ENCODE measurements at places on chromosomes 11 and 22.
A peak's percentile ranks its signal among the peaks of the same experiment; 100 is the strongest.

GRCh38 chr11:33687733-33688479 lies 12.7 kb downstream of the C11orf91 start:
- peak; percentile 74 for DNase-seq

DNA sequence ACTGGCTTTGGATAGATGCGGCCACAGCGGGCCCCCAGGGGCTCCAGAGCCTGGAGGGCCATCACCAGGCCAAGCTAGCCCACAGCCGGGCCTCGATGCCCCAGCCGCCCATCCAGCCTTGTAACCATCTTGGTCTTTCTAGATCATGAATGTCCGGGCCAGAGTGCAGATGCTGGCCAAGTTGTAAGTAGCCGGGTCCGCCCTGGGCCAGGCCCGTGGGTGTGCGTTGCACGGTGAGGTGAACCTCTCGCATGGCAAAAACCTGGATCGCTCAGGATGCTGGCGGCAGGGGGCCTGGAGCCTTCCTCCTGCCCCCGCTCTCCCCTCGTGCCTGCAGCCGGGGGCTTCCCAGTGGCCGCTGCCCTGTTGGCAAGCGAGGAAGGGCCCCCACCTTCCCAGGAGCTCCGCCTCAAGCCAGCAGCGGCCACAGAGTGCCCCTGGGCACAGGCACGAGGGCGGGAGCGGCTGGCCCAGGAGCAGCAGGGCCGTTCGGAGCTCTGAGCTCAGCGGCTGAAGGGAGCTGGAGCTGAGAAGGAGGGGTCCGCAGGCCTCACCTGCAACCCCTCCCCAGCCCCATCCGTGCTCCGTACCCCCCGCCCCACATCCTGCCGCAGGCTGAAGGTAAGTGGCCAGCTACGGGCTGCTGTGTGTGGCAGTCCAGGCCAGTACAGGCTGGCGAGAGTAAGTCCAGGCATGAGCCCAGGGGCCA lies 10.9 kb upstream of the MRPL23 start:
- no peak for DNase-seq

GRCh38 chr11:3044004-3044403 lies 13.2 kb downstream of the CARS1 start:
- no peak for DNase-seq

- DNase-seq, result no peak
These were observed 869.2 kb downstream of the TBC1D22A start for GRCh38 chr22:47631571-47632102.

DNA sequence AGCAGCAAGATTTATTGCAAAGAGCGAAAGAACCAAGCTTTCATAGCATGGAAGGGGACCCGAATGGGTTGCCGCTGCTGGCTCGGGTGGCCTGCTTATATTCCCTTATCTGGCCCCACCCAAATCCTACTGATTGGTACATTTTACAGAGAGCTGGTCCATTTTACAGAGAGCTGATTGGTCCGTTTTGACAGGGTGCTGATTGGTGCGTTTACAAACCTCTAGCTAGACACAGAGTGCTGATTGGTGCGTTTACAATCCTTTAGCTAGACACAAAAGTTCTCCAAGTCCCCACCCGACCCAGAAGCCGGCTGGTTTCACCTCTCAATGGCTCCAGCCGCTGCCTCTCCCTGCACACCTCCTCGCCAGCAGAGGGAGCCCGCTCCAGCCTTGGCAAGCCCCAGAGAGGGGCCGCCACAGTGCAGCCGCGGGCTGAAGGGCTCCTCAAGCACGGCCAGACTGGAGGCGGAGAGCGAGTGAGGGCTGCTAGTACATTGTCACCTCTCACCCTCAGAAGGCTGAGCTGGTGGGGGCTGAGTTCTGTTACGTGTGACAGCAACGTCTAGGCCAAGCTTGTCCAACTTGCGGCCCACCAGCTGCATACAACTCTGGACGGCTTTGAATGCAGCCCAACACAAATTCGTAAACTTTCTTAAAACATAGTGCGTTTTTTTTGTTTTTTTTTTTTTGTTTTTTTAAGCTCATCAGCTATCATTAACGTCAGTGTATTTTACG lies 8.7 kb downstream of the PTH start:
- DNase-seq, result no peak

GRCh38 chr11:101438126-101438525 lies 145.7 kb downstream of the TRPC6 start:
- no peak for DNase-seq

DNA sequence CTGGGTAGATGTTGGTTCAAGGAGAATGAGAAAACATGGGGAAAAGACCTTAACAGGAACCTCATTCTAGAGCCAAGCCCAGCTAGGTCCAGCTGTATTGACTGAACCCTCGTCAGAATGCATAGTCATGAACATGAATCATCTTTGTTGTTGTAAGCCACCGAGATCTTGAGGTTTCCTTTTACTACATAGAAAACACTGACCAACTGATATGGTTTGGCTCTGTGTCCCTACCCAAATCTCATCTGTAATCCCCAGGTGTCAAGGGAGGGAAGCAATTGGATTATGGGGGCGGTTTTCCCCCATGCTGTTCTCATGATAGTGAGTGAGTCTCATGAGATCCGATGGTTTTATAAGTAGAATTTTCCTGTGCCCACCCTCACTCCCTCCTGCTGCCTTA lies 19.4 kb upstream of the PHOX2A start:
- DNase-seq, result peak; percentile 26

- no peak for DNase-seq
These were observed 88.3 kb downstream of the LUZP2 start for GRCh38 chr11:24585192-24585591.

DNA sequence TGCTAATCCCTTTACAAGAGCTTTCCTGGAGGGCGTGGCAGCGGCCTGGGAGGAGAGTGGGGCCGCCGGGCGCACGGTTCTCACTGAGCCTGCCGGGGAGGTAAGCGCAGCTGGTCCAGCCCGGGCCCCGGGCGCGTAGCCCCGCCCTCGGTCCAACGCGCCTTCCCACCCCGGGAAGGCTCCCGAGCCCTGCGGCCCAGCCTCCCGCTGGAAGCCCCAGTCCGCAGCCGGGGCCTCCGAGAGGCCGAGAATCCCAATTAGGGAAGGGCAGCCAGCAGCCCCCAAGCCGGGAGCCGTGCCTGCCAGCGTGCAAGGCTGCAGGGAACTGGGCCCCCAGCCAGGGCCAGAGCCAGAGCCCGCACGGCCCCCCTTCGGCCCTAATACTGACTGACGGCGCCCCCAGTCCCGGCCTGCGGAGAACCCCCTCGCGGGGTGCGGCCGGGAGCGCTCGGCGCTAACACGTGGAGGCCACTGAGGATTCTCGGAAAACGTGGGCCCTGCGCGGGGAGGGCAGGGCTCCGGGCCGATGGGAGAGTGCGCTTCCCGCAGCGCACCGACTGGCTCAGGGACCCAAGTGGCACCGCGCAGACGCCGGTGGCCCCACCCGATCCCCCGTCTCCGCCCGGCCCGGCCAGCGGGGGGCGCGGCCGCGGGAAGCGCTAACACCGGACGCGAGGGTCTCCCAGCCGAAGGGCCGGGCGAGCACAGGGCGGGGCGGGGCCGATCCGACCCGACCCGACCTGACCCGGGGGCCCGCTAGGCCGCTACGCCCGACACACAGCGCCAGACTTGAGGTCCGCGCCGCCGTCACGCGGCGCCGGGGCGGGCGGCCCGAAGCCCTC lies 5.7 kb downstream of the ZFTA start:
- no peak for DNase-seq

DNA sequence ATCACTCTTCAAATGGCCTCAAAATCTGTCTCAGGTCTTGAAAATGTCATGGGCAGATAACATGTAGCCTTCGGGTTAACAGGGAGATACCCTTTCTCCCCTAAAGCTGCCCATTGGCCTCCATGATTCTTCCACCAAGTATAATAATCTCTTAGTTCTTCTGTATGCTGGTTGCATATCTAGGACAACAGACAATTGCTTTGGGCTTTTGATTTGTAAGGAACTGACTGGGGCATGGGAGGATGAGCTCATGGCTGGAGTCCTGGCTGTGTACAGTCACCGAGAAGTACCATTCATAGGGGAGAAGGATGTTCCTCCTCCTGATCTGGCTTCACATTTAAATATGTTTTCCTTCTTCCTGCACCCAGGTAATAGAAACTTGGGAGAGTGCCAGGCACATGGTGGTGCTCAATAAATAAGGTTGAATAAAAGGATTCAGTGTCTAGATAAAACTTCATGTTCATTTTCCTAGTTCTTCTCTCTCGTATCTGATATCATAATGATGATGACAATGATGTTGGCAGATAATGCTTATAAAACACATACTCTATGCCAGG lies 2.8 kb upstream of the AMPD3 start:
- no peak for DNase-seq

GRCh38 chr11:3920148-3920852 lies 64.8 kb downstream of the STIM1 start:
- no peak for DNase-seq

GRCh38 chr11:59756558-59756840 lies 1.3 kb downstream of the STX3 start:
- DNase-seq, result no peak

DNA sequence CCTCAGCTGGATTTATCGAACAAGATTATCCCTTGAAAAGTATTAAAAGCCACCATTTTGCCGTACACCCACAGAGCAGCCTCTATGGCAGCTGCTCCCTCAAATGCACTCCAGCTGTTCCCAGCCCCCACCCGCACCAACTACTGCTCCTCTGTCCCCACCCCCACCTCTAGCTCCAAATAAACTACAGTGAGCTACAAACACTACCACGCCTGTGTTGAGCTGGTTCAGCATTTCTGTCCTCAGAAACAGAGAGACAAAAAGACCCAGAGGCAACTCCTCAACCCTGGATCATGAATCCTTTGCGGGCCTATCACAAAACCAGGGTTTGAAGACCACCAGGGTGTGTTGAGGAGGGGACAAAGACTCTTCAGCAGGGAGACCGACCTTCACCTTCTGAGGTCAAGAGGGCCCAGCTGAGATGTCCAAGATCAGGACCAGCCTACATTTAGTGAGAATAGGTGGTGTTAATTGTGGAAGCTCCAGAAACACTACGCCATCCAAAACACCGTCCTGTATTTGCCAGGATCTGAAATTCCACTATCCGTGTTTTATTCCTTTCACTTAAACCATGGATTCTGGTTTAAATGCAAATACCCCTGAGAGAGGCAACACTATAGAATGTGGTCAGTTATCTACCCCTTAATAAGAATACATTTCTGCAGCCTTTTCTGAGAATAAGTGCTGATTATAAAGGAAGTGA lies 195.9 kb downstream of the DSCAML1 start:
- DNase-seq, result no peak

- DNase-seq, result no peak
These were observed 51.1 kb downstream of the RTN4R start for GRCh38 chr22:20216863-20217499.

DNA sequence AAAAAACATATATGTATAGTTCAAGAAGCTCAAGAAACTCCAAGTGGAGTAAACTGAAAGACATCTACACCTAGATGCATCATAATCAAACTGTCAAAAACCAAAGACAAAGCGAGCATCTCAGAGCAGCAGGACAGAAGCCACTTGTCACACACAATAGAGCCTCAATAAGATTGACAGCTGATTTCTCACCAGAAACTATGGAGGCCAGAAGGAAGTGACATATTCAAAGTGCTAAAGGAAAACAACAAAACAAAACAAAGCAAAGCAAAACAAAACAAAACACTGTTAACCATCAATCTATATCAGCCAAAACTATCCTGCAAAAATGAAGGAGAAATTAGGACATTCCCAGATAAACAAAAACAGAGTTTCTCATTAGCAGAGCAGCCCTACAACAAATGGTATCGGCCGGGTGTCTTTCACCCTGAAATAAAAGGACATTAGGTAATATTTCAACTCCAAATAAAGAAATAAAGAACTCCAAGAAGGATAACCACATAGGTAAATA lies 65.8 kb upstream of the SEPTIN5 start:
- DNase-seq, result no peak

- DNase-seq, result peak; percentile 13
These were observed 266.7 kb upstream of the CTSC start for GRCh38 chr11:88604260-88604659.

DNA sequence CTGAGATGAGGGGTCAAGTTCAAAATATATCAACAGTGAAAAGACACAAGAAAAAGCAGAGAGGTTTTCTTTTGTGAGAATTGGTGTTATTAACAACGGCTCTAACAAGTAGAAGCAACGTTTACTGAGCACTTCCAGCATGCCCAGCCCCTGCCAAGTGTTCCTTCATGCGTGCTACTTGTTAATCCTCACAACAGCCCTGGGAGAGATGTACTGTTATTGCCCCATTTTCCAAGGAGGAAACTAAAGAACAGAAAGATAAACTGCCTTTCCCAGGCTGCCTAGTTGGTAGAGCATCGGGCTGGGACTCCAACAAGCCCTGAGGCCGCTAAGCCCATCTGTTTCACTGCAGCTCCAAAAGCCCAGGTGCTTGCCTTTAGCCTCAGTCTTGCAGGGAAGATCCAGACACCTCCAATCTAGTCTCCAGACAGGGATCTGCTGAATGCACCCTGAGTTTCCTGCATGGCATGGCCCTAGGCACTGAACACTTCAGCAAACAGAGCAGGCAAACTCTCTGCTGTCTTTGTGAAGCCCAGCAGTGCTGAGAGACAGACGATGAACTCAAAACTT lies 25.5 kb downstream of the SPATA19 start:
- DNase-seq, result no peak

DNA sequence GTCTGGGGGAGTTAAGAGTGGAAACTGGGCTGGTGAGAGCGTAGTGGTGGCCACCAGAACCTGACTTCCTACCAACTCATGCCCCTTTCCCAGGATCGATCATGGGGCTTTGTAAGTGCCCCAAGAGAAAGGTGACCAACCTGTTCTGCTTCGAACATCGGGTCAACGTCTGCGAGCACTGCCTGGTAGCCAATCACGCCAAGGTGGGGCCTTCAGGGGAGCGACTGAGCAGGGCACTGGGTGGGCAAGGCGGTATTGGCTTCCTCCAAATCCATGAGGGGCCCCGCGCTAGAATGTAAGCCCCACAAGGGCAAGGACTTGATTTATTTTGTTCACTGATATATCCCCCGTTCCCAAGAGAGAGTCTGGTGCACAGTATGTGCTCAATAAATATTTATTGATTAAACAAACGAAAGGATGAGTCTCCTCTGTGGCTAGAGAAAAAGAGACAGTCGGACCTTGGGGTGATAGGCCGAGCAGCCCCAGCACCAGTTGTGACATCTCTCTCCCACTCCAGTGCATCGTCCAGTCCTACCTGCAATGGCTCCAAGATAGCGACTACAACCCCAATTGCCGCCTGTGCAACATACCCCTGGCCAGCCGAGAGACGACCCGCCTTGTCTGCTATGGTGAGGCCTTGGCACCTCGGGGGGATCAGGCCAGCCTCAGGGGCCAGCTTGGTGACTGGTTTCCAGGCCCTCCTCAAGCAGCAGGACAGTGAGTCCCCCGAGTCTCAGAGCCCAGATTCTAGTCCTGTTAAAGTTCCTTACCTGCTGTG lies 765 bp downstream of the ZFPL1 start:
- no peak for DNase-seq

- no peak for DNase-seq
These were observed 3.5 kb upstream of the AMPD3 start for GRCh38 chr11:10451426-10452116.

DNA sequence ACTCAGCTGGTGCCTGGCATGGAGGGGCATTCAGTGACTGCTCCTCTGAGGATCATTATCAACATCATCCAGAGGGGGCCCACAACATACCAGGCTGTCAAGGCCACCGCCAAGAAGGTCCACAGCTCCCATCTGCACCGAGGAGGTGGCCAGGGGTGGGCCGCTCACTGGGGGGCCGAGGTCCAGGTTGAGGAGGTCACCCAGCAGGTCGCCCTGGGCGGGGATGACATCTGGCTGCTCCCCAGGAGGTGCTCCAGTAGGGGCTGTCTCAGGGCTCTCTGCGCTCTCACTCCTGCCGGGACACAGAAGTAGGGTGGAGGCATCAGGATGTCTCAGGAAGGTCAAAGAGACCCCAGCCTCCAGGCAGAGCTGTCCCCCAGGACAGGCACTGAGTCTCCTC lies 25.1 kb upstream of the RASL10A start:
- no peak for DNase-seq

GRCh38 chr11:69003866-69004367 lies 9.1 kb downstream of the MRGPRF start:
- DNase-seq, result no peak
